Activated CD4-positive, alpha-beta memory T cell treated with anti-CD3 and anti-CD28 coated beads for 36 hours (primary cell): ENCODE measurements at places on chromosomes 3 and 15.
A peak's percentile ranks its signal among the peaks of the same experiment; 100 is the strongest.

DNA sequence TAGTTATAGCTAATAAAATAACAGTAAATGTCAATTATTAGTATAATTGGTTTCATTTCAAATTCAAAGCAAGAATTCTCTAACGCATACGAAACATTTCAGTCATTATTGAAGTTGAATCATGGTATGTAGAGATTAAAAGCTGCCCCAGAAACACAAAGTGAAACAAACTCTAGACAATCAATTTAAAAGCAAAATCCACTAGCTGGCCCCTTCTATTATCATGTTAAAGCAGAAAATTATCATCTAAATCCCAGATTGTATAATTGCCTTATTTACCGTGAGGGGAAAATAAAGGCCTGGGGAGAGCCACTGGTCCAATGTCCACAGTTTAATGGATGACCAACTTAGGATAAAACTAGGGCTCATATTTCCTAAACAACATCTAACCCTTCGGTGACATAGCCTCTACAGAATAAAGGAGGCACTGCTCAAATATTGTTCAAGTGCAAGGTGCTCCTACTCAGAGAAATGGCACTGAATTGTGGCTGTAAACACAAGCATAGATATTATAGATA lies 110.9 kb upstream of the THRB start:
- no peak for DNase-seq

DNA sequence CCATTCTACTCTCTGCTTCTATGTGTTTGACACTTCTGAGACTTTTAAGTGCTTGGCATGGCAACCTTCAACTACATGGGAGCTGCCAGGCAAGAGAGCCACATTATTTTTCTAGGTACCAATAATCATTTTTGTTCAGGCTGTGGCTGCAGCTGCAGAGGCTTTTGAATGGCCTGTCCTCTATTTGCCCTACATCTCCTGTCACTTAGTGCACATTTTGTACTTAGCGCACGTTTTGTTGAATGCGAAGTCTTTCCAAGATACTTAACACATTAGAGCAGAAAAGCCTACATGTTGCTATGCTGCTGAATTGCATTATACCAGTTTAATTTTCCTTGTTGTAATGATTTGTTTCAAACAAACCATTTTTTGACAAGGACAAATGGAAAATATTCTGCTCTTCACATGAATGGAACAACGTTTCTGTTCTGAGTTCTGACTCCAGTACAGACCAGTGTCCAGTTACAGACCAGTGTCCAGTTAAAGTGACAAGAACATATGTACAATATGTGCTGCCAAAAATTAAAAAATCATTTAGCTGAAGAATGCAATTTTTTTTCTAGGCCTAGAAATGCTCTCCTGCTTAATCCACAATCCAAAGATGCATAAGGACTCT lies 113.9 kb downstream of the ABI3BP start:
- no peak for DNase-seq

GRCh38 chr15:90820481-90820880 lies 47.9 kb upstream of the FURIN start:
- DNase-seq, result no peak

GRCh38 chr3:196179380-196180308 lies 31.6 kb downstream of the ZDHHC19 start:
- DNase-seq, result peak; percentile 94

DNA sequence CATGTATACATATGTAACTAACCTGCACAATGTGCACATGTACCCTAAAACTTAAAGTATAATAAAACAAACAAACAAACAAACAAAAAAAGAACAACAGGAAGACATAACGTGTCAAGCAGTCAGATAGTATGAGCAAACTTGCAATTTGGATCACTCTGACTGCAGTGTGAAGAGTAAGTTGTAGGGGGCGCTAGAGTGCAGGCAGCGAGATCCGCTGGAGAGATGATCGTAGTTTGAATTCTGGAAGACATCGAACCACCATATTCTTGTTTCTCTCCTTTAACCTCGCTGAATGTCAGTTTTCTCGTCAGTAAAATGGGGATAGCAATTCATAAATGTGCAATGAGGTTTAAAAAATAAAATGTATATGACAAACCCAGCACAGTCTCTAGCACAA lies 165.2 kb upstream of the LMCD1 start:
- DNase-seq, result no peak

DNA sequence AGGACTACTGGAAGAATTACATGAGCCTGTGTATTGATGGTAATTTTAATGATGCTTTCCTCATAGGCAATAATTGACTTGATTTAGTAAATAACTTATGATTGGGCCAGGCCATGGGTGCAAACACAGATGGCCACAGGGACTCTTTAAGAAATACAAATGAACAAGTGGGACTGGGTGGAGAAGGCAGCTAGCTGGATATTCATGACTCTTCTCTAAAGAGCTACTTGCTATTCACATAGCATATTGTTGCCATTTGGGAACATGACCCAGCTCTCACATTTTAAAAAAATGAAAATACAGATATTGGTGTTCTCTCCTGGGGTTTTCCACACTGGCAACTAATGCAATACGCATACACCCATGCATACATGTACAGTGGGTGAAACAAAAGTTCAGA lies 178.3 kb downstream of the PTPRG start:
- no peak for DNase-seq

DNA sequence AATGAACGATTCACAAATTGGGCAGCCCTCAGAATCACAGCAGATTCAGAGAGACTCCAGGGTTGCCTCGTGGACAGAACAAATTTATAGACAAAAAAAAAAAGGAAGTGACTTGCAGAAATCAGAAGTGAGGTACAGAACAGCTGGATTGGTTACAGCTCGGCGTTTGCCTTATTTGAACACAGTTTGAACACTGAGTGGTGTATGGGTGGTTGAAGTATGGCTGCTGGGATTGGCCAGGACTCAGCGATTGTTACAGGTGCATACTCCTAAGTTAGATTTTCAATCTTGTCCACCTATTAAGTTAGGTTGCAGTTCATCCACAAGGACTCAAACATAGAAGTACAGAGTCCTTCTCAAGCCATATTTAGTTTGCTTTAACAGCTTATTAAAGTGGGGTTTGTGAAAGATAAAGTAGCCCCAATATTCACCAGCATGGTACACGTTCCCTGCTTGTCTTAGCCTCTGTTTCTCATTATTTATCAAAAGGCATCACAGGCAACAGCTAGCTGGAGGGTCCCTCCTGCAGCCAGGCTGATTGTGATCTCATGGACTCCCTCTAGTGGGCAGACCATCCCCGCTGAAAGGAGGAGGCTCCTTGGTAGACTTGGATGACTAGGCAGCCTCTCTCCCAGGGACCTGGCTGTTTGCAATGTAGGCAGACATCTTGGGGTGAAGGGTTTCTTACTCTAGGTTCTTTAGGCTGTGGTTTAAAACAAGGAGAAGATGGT lies 17.6 kb upstream of the ALDH1L1 start:
- DNase-seq, result peak; percentile 66

- DNase-seq, result no peak
Measured at GRCh38 chr3:78995087-78995486, 772.7 kb downstream of the ROBO1 start.

DNA sequence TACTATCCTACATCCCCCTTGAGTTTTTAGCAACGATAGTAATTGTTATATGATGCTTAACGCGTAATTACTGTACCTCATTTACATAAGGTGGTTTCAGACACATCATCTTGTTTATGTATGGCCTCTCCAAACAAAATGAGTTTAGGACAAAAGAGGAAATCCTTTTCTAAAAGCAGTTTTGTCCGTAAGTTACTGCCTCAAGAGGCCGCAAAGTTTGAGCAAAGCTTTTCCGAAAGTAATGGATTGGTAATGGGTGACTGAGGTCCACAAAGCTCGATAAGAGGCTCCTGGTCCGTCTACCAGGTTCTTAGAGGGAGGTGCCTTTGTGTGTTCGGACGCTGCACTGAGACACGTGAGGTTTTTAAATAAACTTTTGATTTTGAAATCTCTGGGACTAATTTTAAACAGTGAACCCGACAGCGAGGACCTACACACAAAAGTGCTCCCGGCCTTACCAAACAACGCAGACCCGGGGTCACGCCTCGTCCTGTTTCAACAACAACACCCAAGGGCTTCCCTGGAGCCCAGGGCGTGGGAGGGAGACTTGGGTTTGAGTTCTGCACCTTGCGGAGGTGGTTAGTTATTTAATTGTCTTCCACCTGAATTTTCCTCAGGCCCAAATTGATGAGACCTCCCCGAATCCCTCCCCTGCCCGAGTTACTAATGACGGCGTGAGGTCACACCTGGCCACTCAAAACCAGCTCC lies 456 bp upstream of the C15orf61 start:
- DNase-seq, result no peak

DNA sequence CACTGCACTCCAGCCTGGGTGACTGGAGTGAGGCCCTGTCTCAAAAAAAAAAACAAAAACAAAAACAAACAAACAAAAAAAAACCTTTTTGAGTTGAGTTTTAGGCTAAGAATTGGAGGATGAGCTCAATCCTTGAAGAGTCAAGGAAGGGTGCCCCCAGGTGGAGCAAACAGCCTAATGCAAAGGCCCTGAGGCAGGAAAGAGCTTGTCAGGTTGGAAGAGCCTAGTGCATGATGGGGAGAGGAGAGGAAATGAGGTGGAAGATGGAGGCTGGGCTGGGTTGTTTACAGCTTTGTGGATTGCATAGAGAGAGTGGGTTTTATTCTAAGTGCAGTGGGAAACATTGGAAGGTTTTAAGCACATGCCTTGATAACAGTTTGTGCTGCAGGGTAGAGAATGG lies 2.1 kb upstream of the SNX22 start:
- peak; percentile 53 for DNase-seq

DNA sequence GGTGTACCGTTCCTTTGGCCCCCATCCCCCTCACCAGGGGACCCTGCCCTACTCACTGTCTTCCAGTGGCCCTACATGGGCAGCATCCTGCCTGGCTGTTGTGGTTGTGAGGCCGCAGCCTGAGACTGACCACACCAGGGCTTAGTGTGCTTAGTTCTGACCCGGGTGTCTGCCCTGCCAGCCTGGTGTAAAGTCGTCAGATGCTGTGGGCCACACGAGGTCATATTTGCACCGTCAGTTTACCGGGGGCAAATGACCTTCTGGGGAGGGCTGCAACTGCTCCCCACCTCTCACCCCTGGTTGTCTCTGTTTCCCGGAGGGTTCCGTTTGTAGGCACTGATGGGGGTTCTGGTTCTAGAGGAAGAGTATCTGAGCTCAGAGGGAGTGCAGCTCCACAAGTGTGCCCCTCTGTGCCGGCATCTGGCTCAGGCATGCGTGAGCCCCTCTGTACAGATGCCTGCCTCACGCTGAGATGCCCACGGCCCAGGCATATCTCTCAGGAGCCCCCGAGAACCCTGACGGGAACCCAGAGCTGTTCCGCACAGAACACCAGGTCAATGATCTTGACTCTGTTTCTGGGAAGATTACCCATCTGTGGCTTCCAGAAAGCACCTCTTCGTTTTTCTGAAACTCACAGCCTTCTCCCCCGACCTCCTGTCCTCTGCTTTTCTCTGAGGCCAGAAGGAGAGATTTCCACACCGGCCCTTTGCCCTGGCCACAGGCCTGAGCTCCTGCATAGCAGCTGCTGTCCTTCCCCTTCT lies 19.2 kb downstream of the KLF13 start:
- peak; percentile 65 for DNase-seq

- no peak for DNase-seq
Measured at GRCh38 chr3:46489875-46490274, 7.9 kb upstream of the RTP3 start.

GRCh38 chr3:11564577-11565001 lies 79.1 kb downstream of the VGLL4 start:
- no peak for DNase-seq

DNA sequence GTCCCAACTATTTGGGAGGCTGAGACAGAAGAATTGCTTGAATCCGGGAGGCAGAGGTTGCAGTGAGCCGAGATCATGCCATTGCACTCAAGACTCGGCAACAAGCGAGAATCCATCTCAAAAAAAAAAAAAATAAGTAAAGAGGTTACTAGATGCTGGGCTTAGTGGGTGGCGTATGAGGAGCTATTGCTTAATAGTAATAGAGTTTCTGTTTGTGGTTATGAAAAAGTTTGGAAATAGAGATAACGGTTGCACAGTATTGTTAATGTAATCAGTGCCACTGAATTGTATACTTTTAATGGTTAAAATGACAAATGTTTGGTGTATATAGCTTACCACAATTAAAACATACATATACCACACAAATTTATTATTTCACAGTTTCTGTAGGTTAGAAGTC lies 14.7 kb upstream of the HHATL start:
- no peak for DNase-seq

DNA sequence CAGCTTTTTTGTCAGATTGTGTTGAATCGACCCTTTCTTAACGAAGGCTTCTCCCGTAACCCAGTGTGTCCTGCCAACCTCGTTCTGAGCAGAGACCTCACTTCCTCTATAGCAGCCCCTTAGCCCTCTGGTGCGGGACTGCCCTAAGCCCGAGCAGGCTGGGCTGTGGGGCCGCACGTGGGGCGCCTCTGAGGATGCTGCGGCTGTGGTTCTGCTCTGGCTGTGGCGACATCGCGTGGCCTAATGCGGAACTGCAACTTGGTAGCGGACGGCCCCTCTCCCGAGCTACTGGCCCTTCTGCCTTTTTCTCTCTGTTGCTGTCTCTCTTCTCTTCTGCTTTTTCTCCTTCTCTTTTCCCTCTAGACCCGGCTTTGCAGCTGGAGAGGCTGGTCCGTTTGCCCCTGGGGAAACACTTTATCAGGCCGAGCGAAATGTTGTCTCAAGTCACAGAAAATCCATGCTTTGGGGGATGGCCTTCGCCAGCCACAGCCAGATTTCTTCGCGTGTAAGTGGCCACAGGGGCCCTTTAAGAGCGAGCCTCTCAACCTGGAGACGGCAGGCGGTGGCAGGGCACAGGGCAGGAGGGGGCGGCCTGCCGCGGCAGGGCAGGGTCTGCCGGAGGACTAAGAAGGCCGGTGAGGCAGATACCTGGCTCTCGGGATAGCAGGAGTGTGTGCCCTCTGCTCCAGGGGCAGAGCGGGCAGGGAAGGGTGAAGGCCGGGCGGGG lies 19.4 kb upstream of the KIF23 start:
- peak; percentile 88 for DNase-seq

DNA sequence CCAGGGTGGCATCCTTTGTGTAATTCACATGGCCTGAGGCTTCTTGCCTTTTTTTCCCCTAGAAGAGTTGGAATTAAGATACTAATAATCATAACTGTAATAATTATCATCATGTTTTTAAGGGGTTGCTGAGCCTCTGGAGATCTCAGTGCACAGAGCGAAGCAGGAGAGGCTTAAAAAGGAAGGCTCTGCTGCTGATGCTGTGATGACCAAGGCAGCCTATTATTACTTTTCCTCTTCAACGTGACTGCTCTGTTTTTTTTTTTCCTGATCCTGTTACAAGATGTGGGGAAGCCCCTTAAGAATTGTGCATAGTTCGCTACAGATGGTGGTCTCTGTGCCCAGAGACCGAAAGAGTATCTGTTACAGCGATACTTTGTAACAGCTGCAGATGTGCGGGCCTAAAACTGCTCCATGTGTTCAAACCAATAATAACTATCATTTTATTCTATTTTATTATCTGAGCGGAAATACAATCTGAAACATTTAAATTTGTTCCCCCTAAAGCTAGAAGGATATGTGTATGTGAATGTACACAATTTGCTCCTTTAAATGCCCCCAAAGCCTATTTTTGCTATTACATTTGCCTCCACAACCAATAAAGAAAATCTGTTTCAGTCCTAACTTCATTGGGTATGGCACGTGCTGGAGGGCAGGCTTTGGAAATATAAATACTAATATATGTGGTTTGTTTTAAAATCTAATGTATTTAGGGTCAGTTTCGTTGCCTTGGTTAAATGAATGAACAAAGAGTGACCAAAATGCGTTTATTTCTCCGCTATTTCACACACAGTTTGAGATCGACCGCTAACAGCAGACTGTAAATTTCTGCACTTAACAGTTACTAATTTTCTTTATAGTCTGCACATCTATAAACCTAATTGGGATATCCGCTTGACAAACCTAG lies 4.6 kb downstream of the SHOX2 start:
- no peak for DNase-seq
